ENCODE measurements at places on chromosomes 5 and 9.

- DNase-seq = no peak
These were observed 284.9 kb downstream of the TMEM38B start for GRCh38 chr9:105979290-105979689.

DNA sequence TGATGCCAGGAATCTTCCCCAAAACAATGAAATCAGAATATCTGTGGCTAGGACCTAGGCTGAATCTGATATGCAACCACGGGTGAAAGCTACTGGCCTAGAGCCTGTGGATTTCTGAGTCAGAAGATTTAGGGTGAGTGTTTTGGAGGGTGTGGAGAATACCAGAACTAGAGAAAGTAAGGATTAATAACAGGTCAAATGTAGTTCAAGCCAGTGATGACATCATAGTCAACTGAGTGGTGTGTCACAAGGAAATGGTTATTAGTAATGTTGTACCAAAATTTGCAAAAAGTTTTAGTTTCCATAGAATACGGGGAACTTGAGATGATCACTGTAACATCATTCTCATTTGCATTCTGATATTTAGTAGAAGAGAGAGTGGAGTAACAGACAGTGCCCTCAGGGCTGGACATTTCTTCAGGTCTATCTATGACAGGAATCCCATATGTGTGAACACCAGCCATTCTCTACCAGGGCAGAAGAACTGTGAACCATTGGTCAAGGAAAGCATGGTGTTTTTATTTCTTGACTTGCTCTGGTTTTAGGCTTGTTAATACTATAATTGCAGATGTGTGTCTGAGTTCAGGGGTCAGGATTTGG, 3.7 kb downstream of the GALNT12 start:
- DNase-seq = no peak

DNA sequence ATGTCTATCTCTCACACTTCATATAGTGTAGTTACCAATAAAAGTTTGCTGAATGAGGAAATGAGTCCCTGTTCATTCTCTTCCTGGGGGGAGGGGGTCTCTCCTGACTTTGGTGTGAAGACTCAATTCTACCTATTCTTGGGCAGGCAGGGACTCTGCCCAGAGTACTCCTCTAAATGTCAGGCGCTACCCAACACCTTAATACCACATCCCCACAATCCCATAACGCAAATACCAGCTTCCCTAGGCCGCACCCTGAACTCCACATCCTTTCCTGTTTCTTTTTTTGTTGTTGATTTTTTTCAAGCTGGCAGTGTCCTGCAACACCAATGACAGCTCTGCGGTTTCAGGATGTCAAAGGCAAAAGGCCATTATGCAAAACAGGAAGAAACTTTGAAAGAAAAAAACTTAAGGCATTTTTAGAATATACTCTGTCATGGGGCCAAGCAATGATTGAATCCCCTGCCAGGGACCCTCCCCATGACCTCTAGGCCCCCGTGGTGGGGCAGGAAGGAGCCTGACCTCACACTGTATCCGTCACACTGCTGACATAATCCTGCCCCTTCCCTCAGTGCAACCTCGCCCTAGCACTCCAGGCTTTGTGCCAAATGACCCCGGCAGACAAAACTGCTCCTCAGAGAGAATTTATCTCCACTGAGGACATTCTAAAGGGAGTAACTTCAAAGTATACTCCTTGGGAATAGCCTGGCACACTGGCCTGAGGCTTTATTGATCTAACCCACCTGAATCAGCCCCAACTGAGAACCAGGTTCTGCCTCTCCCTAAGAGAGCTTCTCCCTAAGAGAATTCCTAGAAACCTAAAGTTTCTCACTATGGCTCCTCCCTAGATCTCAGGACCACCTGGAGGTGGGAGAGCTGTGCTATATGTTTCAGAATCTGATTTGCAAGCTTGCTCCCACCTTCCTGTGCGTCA, 8.0 kb downstream of the B4GALT1 start:
- peak; percentile 65 for DNase-seq

GRCh38 chr9:106025453-106025852, 331.1 kb downstream of the TMEM38B start:
- DNase-seq = no peak

GRCh38 chr5:96943799-96944198, 7.9 kb downstream of the LNPEP start:
- DNase-seq = no peak

DNA sequence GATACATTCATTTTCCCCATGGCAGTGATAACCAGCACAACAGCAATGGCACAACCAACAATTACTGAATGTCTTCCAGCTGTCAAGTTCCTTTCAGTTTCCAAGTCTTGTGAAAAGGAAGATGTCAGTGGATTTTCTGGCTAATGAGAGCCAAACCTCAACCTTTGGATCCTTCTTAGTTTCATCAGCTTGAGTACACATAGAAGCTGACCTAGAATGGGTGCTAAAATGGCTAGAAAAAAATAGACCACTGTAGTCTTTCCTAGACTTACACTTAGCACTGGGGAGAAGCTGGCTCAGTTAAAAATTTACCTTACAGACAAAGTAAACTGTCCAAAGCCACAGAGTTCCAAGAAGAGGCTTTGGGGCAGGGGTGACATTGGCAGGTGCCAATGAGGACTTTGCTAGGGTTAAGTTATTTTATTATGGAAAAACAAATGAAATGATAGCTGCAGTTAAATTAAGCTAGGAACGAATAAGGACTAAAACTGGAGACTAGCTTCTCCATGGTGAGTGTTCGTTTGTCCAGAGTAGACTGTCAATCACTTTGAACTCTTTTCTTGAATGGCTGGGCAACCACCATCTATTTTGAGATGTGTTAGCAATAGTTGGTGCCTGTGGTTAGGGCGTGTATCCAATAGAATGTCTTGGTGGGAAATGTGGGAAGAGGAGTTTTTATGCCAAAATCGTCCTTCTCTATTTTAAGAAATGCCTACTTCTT, 25.9 kb upstream of the TXN start:
- no peak for DNase-seq

DNA sequence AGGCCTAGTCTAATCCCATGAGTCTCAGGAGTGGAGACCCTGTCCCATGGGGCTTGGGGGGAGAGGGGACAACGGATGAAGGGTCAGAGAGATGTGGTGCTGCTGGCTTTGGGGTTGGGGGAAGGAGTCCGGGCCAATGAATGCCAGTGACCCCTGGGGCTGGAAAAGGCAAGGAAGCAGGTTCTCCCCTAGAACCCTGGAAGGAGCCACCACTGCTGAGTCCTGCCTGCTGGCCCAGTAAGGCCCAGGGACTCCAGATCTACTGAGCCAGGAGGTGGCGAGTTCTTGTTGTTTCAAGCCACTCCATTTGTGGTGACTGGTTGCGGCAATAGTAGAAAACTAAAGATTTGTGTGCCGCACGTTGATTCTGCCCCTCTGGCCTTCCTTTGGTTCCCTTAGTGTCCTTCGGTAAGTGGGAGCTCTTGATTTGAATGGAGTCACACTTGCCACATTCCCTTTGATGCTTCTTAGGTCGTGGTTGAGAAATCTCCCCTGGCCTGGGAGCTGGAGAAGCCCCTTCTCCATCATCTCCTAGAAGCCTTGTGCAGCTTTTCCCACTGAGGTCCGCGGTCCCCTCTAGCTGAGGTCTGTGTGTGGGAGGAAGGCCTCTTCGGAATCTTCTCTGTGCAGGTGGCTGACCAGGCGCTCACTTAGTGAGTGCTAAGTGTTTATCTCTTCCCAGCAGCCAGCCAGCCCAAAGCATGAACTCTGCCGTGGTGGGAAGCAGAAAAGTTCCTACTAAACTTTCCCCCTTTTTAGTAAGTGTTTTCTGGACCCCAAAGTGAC, 9.0 kb downstream of the FCN1 start:
- no peak for DNase-seq

DNA sequence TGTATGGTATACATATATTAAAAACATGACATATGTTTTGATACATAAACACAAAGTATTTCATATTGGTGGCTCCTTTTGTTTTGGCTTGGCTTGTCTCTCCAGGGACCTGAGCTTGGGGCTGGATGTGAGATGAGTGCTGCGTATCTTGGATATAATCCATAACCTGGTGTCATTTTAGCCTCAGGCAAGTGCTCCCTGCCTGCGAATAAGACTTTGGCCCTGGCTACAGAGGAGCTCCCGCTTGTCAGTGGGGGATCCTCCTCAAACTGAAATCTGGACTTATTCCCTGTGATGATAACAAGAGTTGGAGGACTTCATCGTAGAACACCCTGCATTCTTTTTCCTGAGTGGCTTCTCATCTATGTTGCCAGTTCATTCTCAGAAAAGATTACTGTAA, 341.7 kb upstream of the CLINT1 start:
- no peak for DNase-seq

- no peak for DNase-seq
These were observed 2.4 kb upstream of the DBN1 start for GRCh38 chr5:177475563-177476427.

- DNase-seq = no peak
These were observed 1.1 kb downstream of the FAXDC2 start for GRCh38 chr5:154849264-154849785.

GRCh38 chr5:120320626-120321025, 143.5 kb upstream of the PRR16 start:
- no peak for DNase-seq

DNA sequence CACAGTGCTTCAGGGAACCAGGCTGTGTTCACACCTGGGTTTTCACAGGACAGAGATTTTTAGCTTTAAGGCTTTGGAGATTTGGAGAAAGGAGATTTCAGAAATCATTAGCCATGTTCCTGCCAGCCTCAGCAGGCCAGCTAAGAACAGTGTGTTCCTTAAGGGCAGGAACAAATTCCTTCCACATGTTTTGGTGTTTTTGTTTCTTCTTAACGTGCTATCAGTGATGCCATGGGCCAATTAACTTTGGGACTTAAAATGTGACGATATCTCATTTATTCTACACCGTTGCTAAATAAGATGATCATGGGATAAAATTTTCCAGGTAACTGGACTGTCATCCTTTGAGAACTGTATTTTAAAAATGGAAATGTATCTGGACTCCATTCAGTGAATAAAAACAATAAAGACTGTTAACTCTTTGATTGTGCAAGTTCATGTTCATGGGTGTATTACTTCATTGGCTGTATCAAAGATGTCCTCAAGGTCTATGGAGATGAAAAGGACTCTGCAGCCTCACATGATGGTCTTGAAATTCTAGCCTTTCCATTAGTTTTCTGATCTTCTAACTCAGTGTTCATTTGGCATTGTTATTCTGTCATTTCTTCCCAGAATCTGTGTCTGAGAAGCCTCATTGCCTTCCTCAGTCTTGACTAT, 72.3 kb downstream of the ZNF366 start:
- no peak for DNase-seq

DNA sequence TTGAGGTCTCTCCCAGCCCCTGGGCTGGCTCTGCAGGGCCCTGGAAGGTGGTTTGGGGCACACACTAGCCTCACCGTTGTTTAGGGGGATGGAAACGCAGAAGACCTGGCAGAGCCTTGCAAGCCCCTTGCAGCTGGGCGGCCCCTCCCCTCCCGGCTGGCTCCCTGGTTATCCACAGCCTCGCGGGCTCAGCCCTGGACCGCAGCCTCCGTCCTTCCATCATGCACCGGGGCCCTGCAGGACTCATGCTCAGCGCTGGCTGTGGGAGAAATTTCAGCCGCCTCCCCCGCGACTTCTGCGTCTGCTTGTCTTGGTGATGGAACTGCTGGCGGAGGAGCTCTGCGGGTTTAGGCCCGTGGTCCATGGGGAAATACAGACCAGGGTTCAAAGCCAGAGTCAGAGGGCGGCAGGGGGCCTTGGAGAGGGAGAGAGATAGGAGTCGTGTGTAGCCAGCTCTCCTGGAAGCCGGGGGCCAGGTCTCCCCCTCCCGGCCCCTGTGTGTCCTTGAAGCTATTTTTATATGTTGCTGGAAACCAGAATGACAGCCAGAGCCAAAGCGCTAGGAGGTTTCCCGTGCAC, 75.8 kb upstream of the IER5L start:
- no peak for DNase-seq

DNA sequence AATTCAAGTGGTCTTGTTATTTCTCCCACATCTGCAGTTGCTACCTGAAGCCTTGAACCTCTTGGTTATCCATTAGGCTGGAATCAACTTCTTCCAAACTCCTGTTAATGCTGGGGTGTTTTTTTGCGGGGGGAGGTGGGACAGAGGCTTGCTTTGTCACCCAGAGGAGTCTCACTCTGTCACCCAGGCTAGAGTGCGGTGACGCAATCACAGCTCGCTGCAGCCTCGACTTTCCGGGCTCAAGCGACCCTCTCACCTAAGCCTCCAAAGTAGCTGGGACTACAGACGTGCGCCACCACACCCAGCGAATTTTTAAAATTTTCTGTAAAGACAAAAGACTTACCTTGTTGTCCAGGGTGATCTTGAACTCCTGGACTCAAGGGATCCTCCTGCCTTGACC, 4.4 kb downstream of the SCGB3A1 start:
- DNase-seq = no peak
